ENCODE measurements at places on chromosomes 3 and 15. TPM values are rescaled to one million over a fixed set of nuclear protein-coding genes. Genes with fewer than 3 reads are reported as not detected.

- no peak for DNase-seq
Measured at GRCh38 chr15:92290359-92290992, 103.2 kb upstream of the ST8SIA2 start.

TRH gene
- polyA plus RNA-seq: 0.45 TPM

- DNase-seq: no peak
Measured at GRCh38 chr15:43975770-43976169, 149.0 kb downstream of the WDR76 start.

DNA sequence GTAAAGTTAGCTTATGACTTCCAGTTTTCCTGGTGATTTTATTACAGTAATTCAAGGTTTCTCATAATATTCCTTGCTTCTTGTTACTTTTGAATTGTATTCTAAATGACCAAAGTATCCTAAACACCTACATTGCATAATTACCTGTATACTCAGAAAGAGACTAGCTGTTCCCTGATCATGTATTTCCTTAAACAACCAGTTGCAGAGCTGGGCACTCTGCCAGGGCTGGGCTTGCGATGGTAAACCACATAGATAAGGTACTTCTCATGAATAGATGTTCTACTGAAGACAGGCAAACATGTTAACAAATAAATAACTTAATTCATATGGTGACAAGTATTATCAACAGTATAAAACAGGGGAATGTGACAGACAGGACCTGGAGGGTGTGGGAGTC is 142.3 kb upstream of the WNT5A start:
- no peak for DNase-seq

- no peak for DNase-seq
Measured at GRCh38 chr3:42130329-42131070, 39.3 kb downstream of the TRAK1 start.

All from left renal pelvis (tissue), 4 donors.